ENCODE measurements at places on chromosomes 7 and 10.
A peak's percentile ranks its signal among the peaks of the same experiment; 100 is the strongest.

DNA sequence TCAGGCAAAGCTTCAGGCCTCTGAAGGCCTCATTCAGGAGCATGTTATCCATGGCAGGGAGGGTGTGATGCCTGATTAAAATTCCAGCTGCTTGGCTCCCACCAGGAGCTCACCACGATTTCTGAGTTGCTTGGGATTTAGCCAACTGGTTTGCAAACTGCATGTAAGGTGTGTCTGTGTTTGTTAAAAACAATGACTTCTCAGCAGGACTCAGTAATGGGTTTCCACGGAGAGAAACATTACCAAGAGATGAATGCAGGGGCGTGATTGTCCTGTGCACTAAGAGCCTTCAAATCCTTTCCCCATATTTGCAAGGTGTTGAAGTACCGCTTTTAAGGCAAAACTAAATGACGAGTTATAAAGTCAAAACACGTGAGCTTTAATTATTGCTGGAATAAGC lies 88.8 kb upstream of the BTBD16 start:
- DNase-seq, result no peak

DNA sequence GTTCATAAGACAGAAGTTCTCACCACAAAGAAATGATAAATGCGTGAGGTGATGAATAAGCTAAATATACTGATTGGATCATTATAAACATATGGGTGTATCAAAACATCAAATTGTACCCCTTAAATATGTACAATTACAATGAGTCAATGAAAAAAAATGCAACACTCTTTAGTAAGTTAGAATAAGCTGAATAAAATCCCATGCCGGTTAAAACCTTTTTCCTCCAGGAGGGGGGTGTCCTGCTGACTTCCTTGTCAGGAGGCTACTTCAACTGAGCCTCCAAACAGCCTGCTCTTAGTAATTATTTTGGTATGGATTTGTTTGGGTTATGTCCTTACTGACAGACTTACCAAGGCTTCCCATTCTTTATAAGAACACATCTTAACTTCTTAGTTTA lies 649.1 kb downstream of the INHBA start:
- DNase-seq, result no peak

DNA sequence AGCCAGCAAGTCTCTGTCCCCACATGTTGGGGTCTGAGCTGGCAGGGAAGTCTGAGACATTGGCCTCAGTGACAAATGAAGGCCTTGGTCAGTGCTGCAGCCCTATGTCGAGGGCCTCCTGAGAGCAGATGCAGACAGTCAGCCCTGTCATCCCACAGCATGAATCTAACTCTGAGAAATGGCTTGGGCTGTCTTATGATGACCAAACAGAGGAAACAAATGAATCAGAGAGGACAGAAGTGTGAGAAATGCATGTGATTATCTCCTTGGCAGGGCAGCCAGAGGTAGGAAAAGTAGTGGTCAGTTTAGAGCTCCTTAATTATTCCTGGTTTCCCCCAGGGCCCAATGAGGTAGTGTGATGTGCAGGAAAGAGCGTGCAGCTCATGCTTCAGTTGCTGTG lies 287.6 kb downstream of the SORCS3 start:
- DNase-seq, result no peak

- no peak for DNase-seq
Measured at GRCh38 chr7:155533120-155533826, 13.1 kb downstream of the CNPY1 start.

DNA sequence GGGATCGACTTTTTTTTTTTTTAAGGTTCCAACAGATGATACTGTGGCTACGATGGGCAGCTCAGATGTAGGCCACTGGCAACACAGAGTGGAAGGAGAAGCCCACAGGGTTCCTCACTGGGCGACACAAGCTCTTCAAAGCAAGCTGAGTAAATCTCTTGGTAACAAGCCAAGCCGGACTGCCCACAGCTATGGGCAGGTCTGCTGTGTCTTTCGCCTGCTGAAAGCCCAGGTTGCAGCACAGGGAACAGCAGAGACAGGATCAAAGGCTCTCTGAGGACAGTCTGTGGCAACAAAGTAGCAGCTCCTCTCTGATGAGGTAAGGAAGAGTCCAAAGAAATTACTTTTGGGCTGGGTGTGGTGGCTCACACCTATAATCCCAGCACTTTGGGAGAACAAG lies 83.6 kb downstream of the KCNMA1 start:
- DNase-seq, result no peak

- peak; percentile 43 for DNase-seq
Measured at GRCh38 chr10:64041185-64041988, 520.2 kb downstream of the REEP3 start.

GRCh38 chr10:22229802-22230157 lies 12.0 kb upstream of the EBLN1 start:
- no peak for DNase-seq

- no peak for DNase-seq
Measured at GRCh38 chr7:150947761-150948651, 30.1 kb downstream of the KCNH2 start.

DNA sequence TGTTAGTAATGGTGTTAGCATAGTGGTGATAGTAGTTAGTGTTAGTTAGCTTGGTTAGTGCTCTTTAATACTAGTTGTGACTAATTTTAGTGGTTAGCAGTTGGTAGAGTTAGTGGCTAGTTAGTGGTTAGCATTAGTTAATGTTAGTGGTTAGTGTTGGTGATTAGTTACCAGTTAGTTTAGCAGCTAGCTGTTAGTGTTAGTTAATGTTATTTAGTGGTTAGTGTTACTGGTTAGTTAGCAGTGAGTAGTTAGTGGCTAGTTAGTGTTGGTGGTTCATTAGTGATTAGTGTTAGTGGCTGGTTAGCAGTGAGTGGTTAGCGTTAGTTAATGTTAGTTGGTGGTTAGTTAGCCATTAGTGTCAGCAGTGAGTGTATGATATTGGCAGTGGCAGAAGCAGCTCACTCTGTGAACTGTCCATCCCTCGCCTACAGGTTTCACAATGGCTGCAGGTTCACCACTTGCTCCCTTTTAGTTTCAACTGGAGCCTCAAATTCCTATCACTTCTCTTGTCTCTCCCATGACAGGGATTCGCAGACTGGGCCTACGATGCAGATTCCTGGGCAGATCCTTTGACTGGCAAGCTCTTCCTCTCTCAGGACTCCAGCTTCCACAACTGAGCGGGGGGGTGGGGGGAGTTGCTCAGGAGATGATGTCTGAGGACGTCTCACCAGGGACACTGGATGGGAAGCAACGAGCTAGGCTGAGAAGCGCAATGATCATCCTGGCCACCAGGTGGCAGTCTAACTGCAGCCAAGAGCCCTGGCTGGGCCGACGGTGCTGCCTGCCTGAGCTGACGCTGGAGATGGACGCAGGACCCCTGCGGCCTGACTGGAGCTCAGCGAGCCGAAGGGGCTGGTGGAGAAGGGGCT lies 19.5 kb downstream of the GHRHR start:
- DNase-seq, result peak; percentile 79

- no peak for DNase-seq
Measured at GRCh38 chr10:30832001-30832748, 199.5 kb downstream of the ZNF438 start.

- DNase-seq, result no peak
Measured at GRCh38 chr10:24879861-24880260, 72.5 kb downstream of the PRTFDC1 start.

DNA sequence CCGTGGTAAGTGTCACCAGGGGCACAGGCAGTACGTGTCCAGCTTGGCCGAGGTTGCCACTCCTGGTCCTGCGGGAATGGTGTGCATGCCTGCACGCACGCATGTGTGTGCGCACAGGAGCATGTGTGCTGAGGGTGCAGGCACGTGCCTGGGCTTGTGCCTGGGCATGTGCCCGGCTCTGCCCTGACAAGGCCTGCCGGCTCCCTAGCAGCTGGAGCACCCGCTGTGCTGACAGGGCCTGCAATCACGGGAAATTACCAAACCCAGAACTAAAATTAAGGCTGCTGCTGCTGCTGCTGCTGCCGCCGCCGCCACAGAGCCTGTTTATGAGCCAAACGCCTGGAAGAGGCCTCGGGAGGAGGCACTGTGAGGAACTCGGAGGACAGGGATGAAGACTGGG lies 28.7 kb downstream of the GHRHR start:
- DNase-seq, result no peak

- no peak for DNase-seq
Measured at GRCh38 chr7:66140924-66141323, 26.3 kb downstream of the CRCP start.

DNA sequence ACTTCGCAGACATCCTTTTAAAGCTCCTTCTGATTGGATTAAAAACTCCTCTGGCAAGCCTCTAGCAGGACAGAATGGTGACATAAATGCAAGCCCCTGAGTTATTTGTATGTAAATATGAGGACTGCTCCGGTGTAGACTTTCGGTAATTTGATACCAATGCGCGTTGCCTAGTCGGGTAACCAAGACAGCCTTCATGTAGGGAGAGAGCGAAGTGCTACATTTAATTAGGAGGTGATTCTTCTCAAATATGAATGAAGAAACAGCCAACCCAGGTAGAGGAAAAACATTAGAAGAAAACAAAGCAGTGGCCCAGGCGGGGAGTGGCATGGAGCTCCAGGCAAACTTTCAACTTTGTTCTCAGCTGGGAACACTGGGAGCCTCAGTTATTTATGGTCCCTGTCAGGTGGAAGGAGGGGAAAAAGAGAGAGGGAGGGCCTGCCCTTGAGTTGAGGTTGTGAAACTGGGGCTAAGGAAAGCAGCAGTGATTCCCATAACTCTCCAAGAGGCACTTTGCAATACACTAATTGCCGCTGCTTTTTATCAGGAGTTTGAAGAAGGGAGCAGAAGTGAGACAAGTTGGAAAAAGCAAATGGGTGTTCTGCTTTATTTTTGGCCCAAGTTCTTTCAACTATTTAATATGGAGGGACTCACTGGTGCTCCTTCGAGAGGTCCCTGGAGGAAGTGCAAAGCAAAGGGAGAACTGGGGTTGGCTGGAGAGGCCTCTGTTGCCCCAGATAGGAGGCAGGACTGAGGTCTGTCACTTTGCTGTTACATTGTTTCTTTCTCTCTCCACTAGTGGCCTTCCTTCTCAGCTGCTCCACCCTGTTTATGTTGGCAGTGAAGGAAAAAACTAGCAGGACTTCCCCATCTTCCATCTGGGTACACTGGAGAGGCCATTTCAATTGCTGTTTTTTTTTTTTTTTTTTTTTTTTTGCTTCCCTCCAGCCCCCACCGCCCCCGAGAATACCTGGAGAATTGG lies 234.6 kb upstream of the CCDC6 start:
- no peak for DNase-seq

DNA sequence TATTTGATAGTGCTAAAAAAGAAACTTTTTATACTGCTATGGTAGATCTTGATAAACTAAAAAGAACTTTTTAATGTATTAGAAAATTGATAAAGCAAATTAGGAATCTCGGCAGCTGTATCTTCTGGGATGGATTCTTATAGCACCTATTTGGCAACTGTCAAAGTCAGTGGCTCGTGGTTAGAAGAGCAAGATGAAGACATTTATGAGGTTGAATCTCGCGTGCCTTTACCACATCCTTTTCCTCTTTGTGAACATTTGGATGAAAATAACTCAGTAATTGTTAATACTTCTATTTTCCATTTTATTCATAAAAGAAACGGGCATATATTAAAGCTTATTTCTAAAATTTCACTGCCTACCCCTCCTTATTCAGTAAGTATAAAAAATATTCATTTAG lies 76.2 kb downstream of the CYP51A1 start:
- no peak for DNase-seq

DNA sequence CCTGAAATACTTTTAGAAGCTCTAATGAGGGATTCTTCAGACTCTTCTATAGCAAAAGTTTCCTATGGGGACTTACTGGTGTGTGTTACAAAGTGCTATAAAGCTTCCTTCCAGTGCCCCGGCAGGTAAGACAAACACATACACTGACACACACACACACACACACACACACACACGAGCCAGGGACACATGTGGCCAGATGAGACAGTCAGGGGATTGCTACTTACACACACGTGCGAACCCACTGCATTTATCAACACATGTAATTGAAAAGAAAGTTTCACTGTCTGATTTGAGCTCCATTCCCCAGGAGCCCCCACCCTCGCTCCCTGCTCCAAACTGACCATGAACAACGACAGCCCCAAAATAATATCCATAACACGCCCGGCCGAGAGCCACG lies 119.8 kb downstream of the PRPF18 start:
- no peak for DNase-seq

All from GM12892 (cell line).